ENCODE measurements at places on chromosomes 4 and X. TPM values are rescaled to one million over a fixed set of nuclear protein-coding genes. Genes with fewer than 3 reads are reported as not detected.

DNA sequence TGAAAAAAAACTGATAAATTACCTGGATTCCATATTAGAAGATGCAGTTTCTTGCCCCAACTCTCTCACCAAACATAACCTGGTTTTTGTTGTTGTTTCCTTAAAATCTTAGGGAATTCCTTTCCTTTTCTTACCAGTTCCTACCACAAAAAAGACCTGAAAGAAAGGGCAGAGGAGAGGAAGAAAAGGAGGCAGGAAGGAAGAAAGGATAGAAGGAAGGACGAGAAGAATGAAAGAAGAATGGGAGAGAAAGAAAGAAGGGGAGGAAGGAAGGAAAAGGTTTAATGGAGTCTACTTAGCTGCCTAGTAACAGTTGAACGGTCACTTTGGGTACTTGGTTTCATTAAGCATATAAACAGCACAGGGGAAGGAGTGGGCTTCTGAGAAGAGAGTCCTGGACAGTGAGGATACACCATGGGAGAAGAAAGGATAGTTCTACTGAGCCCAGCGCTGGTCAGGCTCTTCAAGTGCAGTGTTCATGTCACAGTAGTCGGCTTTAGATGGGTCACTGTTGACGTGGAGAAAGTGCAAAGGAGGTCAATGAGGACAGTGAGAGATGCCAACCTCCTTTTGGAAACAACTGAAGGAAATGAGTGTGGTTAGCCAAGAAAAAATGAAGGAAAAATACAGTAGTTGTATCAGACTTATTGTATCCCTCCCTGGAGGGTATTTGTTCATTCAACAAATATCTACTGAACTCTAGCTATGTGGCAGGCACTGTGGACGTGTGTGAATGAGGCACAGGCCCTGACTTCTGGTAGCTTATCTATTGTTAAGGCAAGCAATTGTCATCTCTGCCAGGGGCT is 1.1 kb upstream of the CHIC2 start:
- no peak for DNase-seq

GRCh38 chr4:88296413-88297211 is 12.3 kb upstream of the PPM1K start:
- no peak for DNase-seq

GRCh38 chr4:73257651-73258435 is 755 bp downstream of the ANKRD17 start:
- peak; percentile 72 for DNase-seq

- DNase-seq, result no peak
Observed at GRCh38 chr4:164378361-164378760, 375.6 kb upstream of the SMIM31 start.

The SLC34A2 gene
- 2.9 TPM for total RNA-seq

The SLC6A14 gene
- not detected for total RNA-seq

The DNAAF6 gene
- total RNA-seq, result not detected

- DNase-seq, result no peak
Observed at GRCh38 chr4:48467891-48468290, 15.3 kb upstream of the SLC10A4 start.

The PRRG3 gene
- total RNA-seq, result 5.5 TPM

The DGKK gene
- 3.5 TPM for total RNA-seq

GRCh38 chrX:71321731-71322130 is 20.2 kb downstream of the ITGB1BP2 start:
- DNase-seq, result no peak

The BMX gene
- not detected for total RNA-seq

The SYNPO2 gene
- not detected for total RNA-seq

The SPANXN4 gene
- not detected for total RNA-seq

- no peak for DNase-seq
Observed at GRCh38 chr4:169945636-169946035, 80.6 kb downstream of the MFAP3L start.

The ALB gene
- total RNA-seq, result 1.4 TPM

DNA sequence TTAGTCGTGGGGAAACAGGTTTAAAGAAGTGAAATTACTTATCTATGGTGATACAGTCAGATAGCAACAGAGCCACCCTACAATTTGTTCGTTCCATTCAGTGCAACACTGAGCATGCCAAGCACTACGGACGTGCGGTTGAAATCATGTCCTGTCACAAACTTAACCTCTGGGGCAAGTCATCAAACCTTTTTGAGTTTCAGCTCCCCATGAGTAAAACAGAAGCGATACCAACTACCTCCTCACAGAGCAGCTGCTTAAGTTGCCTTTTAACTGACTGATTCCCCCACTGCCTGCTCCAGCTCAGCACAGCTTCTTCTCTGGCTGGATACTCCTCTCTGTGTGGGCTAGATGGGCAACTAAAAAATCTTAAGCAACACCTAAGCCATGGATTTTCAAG is 36.0 kb downstream of the LHFPL1 start:
- DNase-seq, result no peak

The SYTL5 gene
- 0.70 TPM for total RNA-seq

DNA sequence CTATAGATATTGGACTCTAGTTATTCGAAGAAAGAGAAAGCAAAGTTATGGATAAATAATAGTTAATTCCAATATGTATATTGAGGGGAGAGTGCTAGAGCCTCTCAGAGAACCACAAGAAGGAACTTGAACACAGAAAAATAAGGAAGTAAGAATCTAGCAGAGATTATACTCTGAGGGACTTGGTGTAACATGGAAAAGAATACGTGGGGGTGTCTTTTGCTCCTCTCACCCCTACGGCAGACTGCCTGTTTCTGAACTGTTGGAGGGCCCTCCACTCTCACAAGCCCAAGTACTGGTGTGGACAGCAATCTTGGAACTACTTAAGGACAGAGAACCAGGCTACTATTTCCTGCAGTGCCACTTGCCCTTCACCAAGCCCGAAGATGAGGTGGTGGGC is 1174.4 kb upstream of the PCDH10 start:
- DNase-seq, result no peak

DNA sequence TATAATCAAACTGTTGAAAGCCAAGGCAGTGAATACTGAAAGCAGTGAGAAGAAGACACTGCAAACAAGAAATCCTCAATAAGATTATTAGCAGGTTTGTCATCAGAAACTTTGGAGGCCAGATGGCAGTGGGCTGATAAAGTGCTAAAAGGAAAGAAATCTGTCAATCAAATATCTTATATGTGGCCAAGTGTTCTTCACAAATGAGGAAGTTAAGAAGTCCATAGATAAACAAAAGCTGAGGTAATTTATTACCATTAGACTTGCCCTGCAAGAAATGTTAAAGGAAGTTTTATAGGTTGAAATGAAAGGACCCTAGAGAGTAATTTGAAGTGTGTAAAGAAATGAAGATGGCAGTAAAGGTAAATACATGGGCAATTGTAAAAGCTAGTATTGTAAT is 586.6 kb downstream of the RAPGEF2 start:
- DNase-seq, result no peak

GRCh38 chr4:35912174-35912573 is 332.1 kb downstream of the ARAP2 start:
- no peak for DNase-seq

The FRG2 gene
- total RNA-seq, result not detected

DNA sequence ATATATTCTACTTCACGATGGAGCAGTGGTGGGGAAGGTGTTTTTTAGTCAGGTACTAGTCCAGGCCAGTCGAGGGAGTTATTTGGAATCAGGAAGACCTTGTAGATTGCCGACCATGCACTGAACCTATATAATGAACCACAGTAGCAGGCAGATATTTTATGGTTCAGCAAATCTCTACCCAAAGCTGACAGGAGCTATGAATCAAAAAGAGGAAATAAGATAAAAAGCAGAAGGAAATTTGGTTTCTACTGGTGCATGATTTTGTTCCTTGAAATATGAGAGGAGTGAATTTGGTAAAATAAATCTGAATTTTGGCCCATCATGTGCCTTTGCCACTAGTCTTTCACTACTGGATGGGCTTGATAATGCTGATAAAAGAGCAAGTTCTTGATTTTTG is 924.3 kb upstream of the DIAPH2 start:
- no peak for DNase-seq

The GPRASP1 gene
- total RNA-seq, result 3.7 TPM

The JAKMIP1 gene
- 10.4 TPM for total RNA-seq

The HS3ST1 gene
- total RNA-seq, result 2.8 TPM

Data from endodermal cell (in vitro differentiated cells).